Mesothelial cell of epicardium (in vitro differentiated cells): ENCODE measurements at places on chromosomes 4 and X. TPM values are rescaled to one million over a fixed set of nuclear protein-coding genes. Genes with fewer than 3 reads are reported as not detected.

SMR3B gene
- total RNA-seq = not detected in 3 replicates

CXCL6 gene
- 0.16 to 0.20 TPM (median 0.18 TPM) in 3 replicates for total RNA-seq

MAGEA8 gene
- total RNA-seq = not detected in 3 replicates

GRPR gene
- 1.7 to 2.1 TPM (median 2.1 TPM) in 3 replicates for total RNA-seq

PIN4 gene
- total RNA-seq = 17.3 to 19.7 TPM (median 17.7 TPM) in 3 replicates

SSX4 gene
- not detected in 3 replicates for total RNA-seq
